Naive thymus-derived CD8-positive, alpha-beta T cell (primary cell): ENCODE measurements at places on chromosomes 12 and 14.

GRCh38 chr12:132154941-132155770 lies 10.9 kb downstream of the NOC4L start:
- DNase-seq = no peak

DNA sequence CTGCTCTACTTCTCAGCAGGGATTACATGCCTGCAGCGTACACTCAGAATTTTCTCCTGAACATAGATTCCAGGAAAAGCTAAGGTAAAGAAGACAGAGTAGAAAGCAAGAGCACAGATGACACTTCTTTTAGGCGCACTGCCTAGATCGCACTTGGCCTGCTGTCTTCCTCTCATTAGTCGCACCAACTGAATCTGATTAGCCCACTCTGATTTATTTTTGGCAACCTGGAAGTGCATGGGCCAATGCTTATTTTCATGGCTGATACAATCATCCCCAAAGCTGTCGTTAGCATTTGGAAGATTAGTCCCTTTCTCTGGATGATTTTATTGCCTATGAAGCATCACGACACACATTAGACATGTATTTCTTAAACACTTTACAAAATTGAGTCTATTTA lies 152.5 kb downstream of the PTPRO start:
- no peak for DNase-seq

- no peak for DNase-seq
These were observed 667.8 kb downstream of the NOVA1 start for GRCh38 chr14:25929881-25930615.

- DNase-seq = no peak
These were observed 56.7 kb upstream of the BICD1 start for GRCh38 chr12:32049956-32050355.

- DNase-seq = no peak
These were observed 29.8 kb downstream of the GPATCH2L start for GRCh38 chr14:76181546-76181945.

GRCh38 chr12:78167510-78167909 lies 336.8 kb downstream of the NAV3 start:
- DNase-seq = no peak

GRCh38 chr12:109722721-109723094 lies 9.1 kb downstream of the FAM222A start:
- no peak for DNase-seq

DNA sequence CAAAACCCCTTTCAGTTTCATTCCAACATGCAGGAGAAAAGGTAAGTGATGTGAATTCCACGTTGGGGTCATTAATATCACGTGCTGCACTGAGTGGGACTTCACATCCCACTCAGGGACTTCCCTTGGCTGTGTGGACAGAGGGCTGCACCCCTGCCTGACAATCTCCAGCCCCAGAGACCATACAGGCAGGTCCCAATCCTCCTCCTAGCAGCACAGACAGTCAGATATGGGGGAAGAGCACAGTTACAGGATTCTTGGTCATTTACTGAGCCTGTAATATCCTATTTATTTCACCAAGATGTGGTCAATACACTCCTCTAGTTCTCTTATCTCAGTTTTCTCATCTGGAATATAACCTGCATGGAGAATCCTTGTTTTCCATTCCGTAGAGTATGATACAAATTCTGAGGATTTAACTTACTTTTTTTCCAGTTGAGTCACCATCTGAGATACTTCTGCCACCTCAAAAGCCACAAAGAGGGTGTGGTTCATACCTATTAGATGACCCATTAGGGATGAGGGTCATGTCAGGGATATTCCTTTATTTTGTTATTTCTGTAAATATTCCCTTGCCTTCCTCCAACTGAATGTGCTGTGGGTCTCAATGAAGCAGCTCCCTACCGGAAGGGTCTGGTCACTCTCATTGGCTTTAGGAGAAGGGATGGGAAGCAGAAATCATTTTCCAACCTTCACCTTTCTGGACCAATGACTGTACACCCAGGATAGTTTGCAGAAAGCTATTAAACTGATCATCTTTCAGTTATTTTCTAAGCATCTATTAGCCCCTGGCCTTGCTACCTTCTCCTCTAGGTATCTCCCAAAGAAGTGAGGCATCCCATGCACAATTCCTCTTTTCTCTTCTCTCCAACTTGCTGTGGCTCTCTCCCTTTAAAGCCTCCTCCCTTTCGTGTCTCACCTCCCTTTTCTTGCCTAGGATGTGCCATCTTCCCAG lies 43.0 kb upstream of the NTF3 start:
- no peak for DNase-seq

DNA sequence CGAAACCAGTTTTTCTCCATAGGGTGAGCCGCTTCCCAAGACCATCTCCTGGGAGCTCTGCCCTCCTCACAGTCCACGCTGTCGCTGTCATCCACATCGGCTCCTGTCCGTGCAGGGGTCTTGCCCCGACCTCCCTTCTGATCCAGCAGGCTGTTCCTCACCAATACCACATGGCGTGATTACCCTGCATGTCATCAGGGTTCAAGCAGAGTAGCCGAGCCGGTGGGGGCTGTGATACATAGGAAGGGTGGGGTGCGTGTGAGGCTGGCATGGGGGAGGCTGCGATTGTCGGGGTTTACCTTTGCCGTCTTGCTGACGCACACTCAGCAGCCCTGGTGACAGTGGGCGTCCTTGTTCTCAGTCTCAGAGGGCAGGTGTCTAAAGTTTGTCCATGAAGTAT lies 17.0 kb downstream of the TEDC1 start:
- no peak for DNase-seq

GRCh38 chr12:14364583-14365271 lies 755 bp upstream of the ATF7IP start:
- DNase-seq = no peak

GRCh38 chr14:23118506-23119362 lies at the start of gene CEBPE:
Gene CEBPE (minus strand): TSS chr14:23119255. CDS start chr14:23119091, 164 bp downstream.
- no peak for DNase-seq
